A549 (cell line): ENCODE measurements at places on chromosomes 12 and 14. TPM values are rescaled to one million over a fixed set of nuclear protein-coding genes. Genes with fewer than 3 reads are reported as not detected.

TAC3 gene
- polyA plus RNA-seq, result not detected in 3 replicates

OAS2 gene
- 0.05 TPM in 1 of 3 replicates, not detected in the others for polyA plus RNA-seq

ANG gene
- 6.5 to 10.5 TPM (median 10.2 TPM) in 3 replicates for polyA plus RNA-seq

ASCL1 gene
- not detected in 3 replicates for polyA plus RNA-seq

SMCO3 gene
- polyA plus RNA-seq, result not detected in 3 replicates

PRH2 gene
- polyA plus RNA-seq, result 0.19 TPM in 1 of 3 replicates, not detected in the others

AICDA gene
- polyA plus RNA-seq, result 0.05 to 0.16 TPM (median 0.05 TPM) in 3 replicates

HCAR3 gene
- 0.04 TPM in 1 of 3 replicates, not detected in the others for polyA plus RNA-seq

VASH1 gene
- 4.0 to 6.0 TPM (median 5.1 TPM) in 3 replicates for polyA plus RNA-seq

USP30 gene
- polyA plus RNA-seq, result 5.7 to 7.2 TPM (median 6.8 TPM) in 3 replicates

AQP2 gene
- polyA plus RNA-seq, result not detected in 3 replicates

C1RL gene
- 20.8 to 28.3 TPM (median 25.2 TPM) in 3 replicates for polyA plus RNA-seq

SSPN gene
- polyA plus RNA-seq, result 0.85 to 2.0 TPM (median 1.2 TPM) in 3 replicates

RASSF8 gene
- polyA plus RNA-seq, result 5.1 to 5.7 TPM (median 5.3 TPM) in 3 replicates

BDKRB2 gene
- polyA plus RNA-seq, result 12.1 to 19.6 TPM (median 13.9 TPM) in 3 replicates

RCOR1 gene
- polyA plus RNA-seq, result 16.4 to 17.7 TPM (median 17.1 TPM) in 3 replicates

KSR2 gene
- 0.33 to 0.55 TPM (median 0.37 TPM) in 3 replicates for polyA plus RNA-seq

MMAB gene
- polyA plus RNA-seq, result 32.8 to 36.8 TPM (median 34.7 TPM) in 3 replicates

WNT1 gene
- polyA plus RNA-seq, result not detected in 3 replicates

KCNMB4 gene
- 0.04 to 0.08 TPM (median 0.08 TPM) in 3 replicates for polyA plus RNA-seq

PIWIL1 gene
- not detected in 3 replicates for polyA plus RNA-seq

GLIPR1L1 gene
- not detected in 3 replicates for polyA plus RNA-seq

AGAP2 gene
- polyA plus RNA-seq, result 0.21 to 0.45 TPM (median 0.28 TPM) in 3 replicates

MAP3K12 gene
- 14.0 to 18.7 TPM (median 16.1 TPM) in 3 replicates for polyA plus RNA-seq

USP44 gene
- 0.50 to 0.66 TPM (median 0.59 TPM) in 3 replicates for polyA plus RNA-seq

FIGNL2 gene
- 0.36 to 0.46 TPM (median 0.38 TPM) in 3 replicates for polyA plus RNA-seq

BBOF1 gene
- polyA plus RNA-seq, result 5.8 to 6.1 TPM (median 5.9 TPM) in 3 replicates

IL23A gene
- polyA plus RNA-seq, result 0.31 to 0.34 TPM (median 0.33 TPM) in 3 replicates

LBHD2 gene
- not detected in 3 replicates for polyA plus RNA-seq

HHIPL1 gene
- 0.20 to 0.29 TPM (median 0.23 TPM) in 3 replicates for polyA plus RNA-seq

GLIPR1L2 gene
- 0.24 to 0.57 TPM (median 0.40 TPM) in 3 replicates for polyA plus RNA-seq
